ENCODE measurements at places on chromosomes 5 and 9. TPM values are rescaled to one million over a fixed set of nuclear protein-coding genes. Genes with fewer than 3 reads are reported as not detected.

ACTBL2 gene
- total RNA-seq: 0.17 TPM

PPP2R2B gene
- not detected for total RNA-seq

GPBP1 gene
- total RNA-seq: 78.0 TPM

S100Z gene
- total RNA-seq: not detected

ELAVL2 gene
- 0.47 TPM for total RNA-seq

IFNA2 gene
- total RNA-seq: not detected

PCDHGB3 gene
- total RNA-seq: 3.6 TPM

SYK gene
- not detected for total RNA-seq

Measured in dermis blood vessel endothelial cell (primary cell).